HAP-1 (cell line): ENCODE measurements at places on chromosomes 2 and 18.
A peak's percentile ranks its signal among the peaks of the same experiment; 100 is the strongest.

- no peak for DNase-seq
Observed at GRCh38 chr2:233418761-233419546, 64.7 kb downstream of the DGKD start.

DNA sequence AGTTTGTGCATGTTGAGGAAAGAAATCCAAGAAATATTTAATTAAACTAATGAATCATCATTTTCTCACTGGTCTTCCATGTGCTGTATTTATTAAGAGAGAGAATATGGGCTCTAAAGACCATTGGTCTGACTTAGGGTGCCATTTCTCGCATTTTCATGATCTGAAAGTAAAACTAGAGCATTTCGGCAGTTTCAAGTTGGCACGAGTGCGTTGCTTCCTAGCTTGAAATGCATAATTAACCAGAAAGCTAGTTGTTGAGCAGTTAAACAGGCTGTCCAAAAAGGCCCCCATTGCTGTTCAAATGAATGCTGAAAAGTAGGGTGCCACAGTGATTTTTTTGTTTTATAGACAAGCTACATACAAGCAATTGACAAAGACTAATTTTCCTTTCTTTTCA, 47.4 kb downstream of the SLC8A1 start:
- no peak for DNase-seq

- DNase-seq = no peak
Observed at GRCh38 chr2:38492042-38492615, 110.6 kb downstream of the HNRNPLL start.

GRCh38 chr2:26246818-26247217, 2.1 kb downstream of the HADHB start:
- peak; percentile 19 for DNase-seq

- DNase-seq = peak; percentile 75
Observed at GRCh38 chr18:76875390-76876325, 53.3 kb downstream of the ZNF236 start.

DNA sequence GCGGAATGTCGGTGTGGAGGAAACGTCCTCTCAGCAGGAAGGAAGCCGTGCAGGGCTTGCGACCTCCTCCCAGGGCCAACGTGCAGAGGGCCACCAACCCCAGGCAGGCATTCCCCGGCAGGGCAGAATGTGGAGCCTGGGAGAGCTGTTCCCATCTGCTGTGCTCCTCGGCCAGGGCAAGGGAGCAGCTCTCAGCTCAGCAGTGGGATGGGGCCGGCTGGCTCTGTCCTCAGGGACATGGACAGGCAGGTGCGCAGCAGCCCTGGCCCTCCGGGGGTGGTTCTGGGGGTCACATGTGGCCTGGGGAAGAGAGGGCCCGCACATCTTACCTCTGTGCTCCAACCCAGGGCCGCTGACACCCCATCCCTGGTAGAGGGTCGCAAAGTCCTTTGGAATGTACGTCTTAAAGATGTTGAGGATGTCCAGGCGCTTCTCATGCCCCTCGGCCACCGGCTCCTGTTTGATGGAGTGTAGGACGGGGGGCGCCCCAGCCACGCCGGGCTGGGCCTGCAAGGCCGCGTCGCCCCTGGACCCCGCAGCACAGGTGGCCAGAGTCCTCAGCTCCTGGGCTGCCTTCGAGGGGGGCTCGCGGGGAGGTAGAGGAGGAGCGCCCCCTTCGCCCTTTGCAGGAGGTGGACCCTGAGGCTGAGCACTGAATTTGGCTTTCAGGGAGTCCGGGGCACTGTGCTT, 116.4 kb downstream of the ZNF516 start:
- no peak for DNase-seq

DNA sequence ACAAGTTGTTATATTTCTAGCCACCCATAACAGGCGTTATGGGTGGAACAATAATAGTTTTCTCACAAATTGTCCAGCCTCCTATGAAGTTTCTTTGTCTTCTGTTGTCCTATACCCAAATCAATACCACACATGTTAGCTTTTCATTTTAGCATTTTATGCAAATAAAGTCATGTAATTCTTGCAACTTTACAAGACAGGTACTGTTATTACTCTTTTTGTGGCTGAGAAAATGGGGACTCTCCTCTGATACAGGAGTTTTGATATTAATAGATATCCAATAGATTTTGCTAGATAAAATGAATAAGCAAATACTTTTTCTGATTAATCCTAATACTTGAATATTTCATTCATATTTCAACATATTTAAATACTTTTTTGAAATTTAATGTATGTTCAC, 151.0 kb downstream of the PMAIP1 start:
- no peak for DNase-seq

- DNase-seq = no peak
Observed at GRCh38 chr2:96512341-96512740, 7.2 kb upstream of the NEURL3 start.

- DNase-seq = no peak
Observed at GRCh38 chr2:3620834-3621233, 25.9 kb downstream of the COLEC11 start.

GRCh38 chr2:25545899-25546298, 127.5 kb downstream of the DTNB start:
- DNase-seq = no peak

DNA sequence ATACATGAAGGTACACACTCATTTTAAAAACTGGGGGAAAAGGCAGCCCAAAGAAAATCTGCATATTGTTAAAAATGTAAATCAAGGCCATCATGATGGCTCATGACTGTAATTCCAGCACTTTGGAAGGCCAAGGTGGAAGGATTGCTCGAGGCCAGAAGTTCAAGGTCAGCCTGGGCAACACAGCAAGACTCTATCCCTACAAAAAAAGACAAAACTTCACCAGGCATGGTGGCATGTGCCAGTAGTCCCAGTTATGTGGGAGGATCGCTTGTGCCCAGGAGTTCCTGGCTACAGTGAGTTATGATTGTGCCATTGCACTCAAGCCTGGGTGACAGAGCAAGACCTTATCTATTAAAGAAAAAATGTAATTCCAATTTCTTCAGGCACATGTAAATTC, 34.6 kb upstream of the TMEM247 start:
- no peak for DNase-seq

DNA sequence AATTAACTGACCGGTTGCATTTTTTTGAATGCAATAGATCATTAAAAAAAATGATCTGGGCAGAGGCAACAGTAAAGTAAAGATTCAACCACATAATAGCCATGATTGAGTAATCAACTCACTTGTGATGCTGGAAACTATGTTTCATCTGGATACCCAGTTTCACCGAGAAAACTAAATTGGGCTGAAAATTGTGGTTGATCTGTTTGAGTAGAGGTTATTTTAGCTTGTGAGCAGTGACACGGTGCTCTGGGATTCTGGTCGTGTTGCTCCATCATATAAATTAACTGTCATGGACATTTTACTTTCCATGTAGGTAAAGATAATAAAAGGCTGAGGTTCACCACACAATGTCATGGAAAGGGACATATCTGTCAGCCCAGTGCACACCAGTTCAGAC, 58.7 kb downstream of the CD226 start:
- DNase-seq = no peak

- DNase-seq = no peak
Observed at GRCh38 chr2:445896-446295, 158.0 kb upstream of the ALKAL2 start.

- no peak for DNase-seq
Observed at GRCh38 chr2:287471-287885, 413 bp downstream of the ALKAL2 start.

- DNase-seq = peak; percentile 26
Observed at GRCh38 chr2:166106431-166107015, 21.3 kb downstream of the SCN1A start.

- DNase-seq = no peak
Observed at GRCh38 chr18:75200071-75200470, 8.9 kb downstream of the PTGR3 start.

DNA sequence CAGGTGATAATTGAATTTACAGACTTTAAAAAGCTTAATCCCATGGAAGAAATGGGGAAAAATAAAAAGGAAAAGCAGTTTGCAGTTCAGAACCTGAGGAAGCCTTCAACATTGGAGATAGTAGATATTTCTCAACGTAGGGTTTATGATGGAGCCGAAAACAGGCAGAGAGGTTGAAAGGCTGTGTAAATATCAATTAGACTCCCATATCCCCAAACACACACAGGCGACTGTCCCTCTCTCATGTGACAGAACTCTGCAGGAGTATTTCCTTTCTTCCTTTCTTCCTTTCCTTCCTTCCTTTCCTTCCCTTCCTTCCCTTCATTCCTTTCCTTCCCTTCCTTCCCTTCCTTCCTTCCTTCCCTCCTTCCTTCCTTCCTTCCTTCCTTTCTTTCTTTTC, 406.5 kb downstream of the LPIN1 start:
- no peak for DNase-seq

GRCh38 chr2:3214806-3215404, 162.7 kb downstream of the EIPR1 start:
- no peak for DNase-seq

- DNase-seq = no peak
Observed at GRCh38 chr2:178269438-178270224, 75.3 kb downstream of the OSBPL6 start.

DNA sequence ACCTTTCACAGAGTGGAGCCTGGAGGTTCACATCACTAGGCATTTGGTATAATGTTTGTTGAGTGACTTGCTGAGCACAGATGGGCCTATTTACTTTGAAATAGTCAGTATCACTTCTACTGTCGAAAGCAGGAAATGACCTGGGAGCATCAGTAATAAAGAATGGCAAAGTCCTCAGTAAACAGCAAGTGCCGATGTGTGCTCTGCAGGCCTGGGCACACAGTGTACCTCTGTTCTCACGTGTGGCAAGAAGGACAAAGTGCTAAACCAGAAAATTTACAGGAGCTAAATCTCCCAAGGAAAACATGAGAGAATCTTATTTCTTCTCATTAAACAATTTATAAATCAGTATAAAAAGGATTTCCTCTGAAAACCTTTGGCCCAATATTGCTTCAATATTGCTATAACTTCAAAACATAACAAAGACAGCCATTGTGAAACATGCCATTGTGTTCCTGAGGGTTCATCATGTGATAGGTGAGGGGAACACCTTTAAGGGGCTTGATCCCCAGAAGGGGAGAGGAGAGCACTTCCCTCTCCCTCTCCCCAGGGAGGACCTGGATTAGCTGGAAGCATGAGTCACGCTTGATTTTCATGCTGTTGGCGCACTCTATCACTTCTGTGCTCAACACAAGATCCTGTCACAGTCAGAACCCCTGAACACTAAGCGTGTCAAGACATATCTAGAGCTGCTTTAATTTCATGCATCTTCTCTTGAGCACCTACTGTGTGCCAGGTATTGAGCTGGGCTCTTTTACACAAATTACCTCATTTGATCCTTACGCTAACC, 131.5 kb upstream of the SMAD2 start:
- DNase-seq = no peak

DNA sequence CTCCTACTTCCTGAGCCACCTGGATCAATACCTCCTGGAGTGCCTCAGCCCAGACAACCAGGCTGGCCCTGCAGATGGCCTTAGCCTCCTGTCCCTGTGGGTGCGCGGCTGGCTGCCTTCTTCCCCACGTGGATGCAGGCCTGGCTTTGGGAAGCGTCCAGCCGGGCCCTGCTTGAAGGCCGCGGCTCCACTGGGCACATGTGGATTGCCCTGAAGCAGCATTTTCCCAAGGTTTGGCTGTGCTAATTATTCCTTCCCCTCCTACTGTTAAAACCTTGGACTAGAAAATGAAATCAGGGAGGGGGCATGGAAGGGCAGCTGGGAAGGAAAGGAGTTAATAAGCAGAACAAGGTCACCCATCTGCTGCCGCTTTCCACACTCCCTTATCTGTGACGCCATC, 143.0 kb upstream of the GATA6 start:
- DNase-seq = no peak

GRCh38 chr2:219062081-219062480, 1.4 kb upstream of the IHH start:
- DNase-seq = no peak

DNA sequence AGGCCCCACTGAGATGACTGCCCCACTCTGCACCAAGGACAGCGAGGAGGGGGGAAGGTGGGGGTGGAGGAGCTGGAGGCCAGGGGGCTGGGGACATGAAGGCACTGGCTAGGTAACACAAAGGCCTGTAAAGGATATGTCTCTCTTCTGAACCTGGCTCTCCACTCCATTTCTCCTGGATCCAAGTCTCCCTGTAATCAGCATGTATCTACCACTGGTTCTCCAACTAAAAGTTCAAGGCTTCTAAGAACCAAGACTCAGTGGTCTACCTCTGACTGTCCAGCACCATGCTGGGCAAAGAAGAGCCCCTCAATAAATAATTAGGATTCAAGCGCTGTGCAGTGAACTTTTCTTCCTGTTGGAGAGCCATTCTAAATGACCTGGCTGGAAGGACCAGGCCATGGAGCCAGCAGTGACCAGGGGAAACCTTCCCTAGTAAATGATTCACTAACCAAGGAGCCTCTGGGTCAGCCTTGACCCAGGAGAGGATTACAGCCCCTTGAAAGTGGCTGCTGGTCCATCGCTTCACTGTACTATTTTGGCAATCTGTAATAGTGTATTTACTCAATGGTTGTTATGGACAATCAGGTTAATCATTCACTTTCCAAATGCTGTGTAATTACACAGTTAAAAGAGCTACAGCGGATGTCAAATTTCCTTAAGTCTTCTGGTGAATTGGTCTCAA, 73.2 kb downstream of the BCL11A start:
- DNase-seq = no peak

DNA sequence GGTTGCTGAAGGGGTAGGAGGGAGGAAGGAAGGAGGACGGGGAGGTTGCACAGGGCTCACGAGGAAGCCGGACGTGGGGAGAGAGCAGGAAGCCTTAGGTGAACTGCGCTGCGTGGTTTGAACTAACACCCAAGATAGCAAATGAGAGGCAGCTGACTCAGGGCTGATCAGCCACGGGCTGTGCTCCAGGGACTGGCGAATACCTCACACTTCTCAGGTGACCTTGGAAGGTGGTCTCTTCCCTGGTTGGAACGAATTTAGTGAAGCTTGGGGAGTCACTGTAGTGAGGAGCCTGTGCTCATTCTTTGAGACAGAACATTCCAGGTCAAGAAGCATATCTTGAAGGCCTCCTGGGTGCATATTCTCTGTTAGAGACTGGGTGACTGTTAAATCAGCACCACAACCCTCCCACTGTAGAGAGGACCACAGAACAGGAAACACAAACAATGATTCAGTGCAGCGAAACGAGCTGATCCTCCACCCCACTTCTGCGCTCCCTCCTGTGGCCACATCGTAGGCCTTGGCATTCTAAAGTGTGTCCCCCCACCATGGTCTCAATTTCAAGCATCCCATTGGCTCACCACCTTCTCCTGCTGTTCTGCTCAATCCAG, 33.8 kb downstream of the TOGARAM2 start:
- DNase-seq = no peak

GRCh38 chr2:57696016-57696415, 350.6 kb upstream of the VRK2 start:
- no peak for DNase-seq

DNA sequence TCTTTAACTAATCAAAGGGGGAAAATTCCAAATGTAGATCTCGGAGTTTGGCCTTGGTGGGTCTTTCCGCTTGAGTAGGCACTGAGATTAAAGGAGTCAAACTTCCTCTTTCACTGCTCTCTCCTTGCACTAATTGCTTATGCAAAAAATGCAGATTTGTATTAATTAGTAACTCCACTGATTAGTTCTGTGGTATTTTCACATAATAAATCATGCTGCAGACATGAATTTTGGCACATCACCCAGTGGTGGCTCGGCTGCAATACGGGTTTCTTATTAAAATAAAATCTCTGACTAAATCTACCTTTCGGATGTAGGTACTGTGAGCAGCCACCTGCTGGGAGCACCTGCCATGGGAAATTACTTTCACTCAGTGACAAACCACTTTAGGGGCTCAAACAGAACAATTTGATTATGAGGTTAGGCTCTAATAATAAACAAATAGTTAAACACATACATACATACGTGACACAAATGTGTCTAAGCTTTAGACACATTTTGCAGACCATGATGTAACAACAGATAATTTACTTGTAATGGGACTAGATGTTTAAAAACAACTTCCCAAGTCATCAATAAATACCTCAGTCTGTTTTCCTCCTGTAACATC, 6.4 kb upstream of the NEUROD1 start:
- no peak for DNase-seq
